ENCODE measurements at places on chromosomes 3 and 15. TPM values are rescaled to one million over a fixed set of nuclear protein-coding genes. Genes with fewer than 3 reads are reported as not detected.

Gene STARD5
- total RNA-seq = 1.4 TPM

Gene POPDC2
- total RNA-seq = 1.3 TPM

Gene MESP1
- 1.5 TPM for total RNA-seq

DNA sequence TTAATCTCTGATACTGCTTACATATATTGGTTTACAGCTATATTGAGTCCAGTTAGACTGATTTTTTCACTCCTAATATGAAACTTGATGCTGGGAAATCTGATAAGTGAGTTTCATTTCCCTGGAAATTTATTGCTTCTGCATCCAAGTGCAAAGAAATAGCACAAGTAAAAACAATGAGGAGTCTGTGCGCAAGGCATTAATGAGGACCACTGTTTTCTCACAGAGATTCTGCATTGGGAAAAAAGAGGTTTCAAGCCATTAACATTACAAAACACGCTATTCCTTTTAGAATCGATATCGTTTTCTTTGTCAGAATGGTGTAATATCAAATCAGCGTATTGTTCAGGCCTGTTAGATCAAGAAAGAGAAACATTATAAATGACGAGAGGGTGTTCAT is 723.3 kb upstream of the ARRDC4 start:
- no peak for DNase-seq

DNA sequence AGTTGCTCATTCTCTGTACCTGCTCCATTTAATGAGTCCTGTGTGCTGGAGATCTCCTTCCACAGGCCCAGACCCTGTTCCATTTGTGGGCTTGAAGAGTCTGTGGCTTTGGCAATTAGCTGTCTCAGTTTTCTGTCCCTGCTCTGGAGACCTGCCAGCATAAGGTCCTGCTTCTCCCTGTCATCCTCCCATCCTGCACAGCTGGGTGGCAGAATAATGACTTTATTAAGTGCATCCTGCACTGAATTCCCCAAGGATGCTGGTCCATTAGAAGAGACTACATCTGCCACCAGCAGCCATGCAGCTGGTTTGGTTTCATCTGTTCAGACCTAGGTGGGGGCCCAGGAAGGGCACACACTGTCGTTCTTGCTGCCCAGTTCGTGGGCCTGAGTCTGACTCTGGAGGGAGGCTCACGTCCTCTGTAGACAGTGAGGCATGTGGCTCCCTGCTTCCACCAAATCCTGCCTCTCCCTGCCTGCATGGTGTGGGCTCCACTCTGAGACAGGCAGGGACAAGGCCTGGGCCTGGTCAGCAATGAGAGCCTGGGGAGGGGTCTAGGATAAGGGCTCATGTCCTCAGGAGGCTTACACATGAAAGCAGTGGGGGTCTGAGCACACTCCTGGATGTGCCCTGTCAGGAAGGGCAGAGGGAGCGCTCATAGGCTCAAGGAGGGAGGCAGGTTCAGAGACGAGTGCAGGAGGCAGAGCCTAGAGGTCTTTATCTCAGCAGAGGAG is 78.4 kb upstream of the PRR23E start:
- DNase-seq = no peak

DNA sequence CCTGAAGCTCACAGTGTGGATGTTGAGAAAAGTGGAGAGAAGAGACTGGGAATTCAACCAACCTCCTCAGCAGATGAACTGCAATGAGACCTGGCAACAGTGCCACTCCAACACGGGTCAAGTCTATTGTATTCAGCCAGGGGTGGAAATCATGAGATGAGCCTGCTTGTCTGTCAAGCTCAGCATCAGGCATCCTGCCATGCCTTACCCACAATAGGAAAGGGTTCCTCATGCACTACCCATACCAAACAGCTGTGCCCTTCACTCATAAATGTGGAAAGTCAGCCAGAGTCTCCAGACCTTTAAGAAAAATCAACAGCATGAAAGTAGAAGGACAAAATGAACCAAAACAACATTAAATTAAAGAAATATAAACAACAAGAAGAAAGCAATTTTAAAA is 542.1 kb downstream of the EPHB1 start:
- no peak for DNase-seq

- DNase-seq = no peak
Measured at GRCh38 chr15:63811942-63812550, 21.7 kb downstream of the HERC1 start.

- no peak for DNase-seq
Measured at GRCh38 chr3:141632779-141633374, 105.2 kb upstream of the RNF7 start.

GRCh38 chr3:167031364-167032049 is 348.6 kb downstream of the ZBBX start:
- no peak for DNase-seq

DNA sequence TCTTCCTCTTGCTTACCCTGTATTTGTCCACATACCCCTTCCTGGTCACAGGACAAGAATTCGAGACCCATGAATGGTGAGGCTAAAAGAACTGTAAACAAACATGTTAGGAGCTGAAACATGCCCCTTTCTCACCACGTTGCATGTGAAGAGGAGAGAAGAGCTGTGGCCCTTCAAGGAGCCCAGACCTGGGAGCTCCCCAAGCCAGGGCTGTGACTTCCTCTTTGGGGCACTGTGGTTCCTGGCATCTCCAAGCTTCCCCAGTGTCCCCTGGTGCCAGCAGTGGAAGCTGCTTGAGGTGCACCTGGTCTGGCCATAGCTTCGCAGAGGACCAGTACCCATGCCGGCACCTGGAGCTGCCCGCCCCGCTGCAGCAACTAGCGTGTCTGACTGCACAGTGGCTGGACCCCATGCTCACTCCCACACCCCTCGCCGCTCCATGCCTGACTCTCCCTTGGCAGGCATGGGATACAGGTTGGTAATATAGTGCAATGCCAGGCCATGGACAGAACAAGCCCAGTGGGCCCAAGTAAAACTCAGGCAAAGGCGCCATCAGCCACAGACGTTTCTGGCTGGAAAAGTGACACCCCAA is 9.9 kb downstream of the SPCS1 start:
- no peak for DNase-seq

DNA sequence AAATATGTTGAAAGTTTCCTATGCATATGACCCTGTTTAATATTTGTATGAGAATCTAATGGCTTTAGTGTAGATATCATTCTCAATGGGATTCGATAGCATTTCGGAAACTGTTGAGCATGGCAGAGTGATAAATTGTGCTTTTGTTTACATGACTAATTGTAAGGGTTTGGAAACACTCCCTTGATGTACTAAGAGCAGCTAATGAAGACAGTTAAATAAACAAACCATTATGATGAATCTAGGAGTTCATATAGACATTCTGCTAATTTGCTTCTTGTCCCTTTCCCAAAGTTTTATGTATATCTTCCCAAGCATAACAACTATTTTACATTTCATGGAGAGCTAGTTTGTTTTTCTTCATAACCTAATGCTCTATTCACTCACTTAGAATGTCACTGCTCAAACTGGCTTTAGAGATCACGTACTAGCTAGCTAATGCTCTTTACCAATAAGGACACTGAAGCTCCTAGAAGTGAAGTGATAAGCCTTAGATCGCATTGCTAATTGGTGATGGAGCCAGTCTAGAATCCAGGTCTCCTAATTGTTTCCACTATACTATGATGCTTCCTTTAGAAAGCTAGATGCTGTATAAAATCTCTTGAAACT is 140.8 kb downstream of the TP63 start:
- no peak for DNase-seq

Data from glomerular endothelial cell (primary cell).